ENCODE measurements at places on chromosomes 7 and 10.

DNA sequence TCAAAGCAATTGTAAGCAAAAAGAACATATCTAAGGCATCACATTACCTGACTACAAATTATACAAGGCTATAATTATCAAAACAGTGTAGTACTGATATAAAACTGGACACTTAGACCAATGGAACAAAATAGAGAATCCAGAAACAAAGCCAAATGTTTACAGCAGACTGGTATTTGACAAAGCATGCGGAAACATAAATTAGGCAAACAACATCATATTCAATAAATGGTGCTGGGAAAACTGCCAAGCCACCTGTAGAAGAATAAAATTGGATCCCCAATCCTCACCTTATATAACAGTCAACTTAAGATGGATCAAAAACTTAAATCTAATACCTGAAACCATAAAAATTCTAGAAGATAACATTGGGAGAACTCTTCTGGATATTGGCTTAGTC lies 240.8 kb upstream of the POM121L12 start:
- no peak for DNase-seq

DNA sequence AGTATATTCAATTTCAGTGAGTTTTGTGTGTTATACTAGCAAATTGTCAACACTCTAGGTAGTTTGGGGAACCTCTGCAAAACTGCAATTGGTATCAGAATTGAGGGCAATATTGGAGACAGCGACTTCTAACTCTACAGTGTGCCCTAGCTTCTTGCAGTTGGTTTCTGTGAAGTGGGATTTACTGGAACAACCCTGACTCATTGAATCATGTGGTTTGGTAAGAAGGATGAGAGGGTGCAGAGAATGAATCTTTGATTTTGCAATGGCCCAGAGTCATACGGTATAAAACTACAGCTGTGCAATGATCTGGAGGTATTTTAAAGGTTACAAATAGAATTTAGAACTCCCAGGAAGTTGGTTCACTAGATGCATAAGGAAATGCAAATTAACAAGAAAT lies 129.1 kb upstream of the PPP1R3A start:
- no peak for DNase-seq

DNA sequence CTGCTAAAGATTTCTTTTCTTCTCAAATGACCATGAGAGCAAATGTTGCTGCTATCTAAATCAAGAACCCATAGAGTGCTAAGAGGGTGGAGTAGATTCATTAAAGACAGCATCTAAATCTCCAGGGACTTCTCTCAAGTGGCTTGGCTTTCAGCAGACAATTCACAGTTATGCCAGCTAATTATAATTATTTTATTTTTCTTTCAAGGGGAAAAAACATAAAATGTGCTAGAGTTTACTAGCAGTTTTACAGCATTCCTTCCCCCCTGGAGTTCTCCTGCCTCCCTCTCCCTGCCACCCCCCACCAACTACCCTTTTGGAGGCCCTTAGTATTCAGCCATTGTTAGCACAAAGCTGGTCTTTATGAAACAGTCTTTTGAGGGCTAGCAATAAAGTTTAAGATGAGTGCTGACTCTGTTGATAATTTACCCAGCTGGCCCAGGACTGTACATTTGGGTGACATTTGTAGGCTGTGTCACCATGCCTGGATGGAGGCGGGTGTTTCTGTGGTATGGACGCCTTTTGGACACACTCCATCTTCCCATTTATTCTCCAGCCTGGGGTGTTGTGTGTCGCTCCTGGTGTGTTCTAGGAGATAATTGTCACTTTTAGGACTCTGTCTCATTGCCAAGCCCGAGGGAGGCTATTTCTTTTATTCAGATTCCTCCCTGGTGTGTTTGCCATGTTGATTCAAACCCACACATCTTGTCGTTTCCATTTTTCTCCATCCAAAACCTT lies 160.2 kb downstream of the CREB5 start:
- DNase-seq: no peak

GRCh38 chr7:18570890-18571478 lies 75.4 kb downstream of the HDAC9 start:
- DNase-seq: no peak

DNA sequence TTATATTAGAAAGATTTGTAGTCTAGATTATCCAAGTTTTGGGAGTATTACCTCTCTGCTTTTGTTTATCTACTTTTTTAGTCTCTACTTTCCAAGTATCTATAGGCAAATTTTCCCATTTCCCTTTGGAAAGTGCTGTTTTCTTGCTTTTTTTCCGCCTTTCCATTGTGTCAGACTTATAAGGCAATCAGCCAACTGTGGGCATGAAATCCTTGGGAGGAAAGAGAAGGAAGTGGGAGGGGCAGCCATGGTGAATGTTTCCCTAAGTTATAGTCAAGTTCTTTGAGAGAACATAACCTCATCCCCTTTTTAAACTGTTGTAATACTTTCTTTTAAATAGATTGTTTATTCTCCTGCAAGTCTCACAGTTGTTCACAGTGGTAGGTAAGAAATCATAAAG lies 52.6 kb downstream of the PTEN start:
- no peak for DNase-seq

DNA sequence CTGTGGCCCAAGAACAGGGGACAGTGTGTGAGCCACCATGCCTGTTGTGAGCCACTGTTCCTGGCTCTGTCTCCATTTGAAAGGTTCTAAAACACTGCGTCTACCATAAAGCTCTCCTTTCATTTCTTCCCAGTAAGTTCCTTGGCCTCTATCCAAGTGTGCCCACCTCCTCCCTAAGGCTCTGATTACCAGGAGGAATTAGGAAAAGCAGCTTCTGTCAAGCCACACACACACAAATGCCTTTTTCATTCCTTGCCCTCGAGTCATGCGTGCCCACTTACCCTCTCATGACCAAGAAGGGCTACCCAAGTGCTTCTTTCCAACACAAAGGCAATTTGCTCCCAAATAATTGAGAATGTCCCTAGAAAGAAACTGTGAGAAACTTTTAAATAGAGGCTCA lies 70.8 kb upstream of the PARD3 start:
- DNase-seq: no peak

DNA sequence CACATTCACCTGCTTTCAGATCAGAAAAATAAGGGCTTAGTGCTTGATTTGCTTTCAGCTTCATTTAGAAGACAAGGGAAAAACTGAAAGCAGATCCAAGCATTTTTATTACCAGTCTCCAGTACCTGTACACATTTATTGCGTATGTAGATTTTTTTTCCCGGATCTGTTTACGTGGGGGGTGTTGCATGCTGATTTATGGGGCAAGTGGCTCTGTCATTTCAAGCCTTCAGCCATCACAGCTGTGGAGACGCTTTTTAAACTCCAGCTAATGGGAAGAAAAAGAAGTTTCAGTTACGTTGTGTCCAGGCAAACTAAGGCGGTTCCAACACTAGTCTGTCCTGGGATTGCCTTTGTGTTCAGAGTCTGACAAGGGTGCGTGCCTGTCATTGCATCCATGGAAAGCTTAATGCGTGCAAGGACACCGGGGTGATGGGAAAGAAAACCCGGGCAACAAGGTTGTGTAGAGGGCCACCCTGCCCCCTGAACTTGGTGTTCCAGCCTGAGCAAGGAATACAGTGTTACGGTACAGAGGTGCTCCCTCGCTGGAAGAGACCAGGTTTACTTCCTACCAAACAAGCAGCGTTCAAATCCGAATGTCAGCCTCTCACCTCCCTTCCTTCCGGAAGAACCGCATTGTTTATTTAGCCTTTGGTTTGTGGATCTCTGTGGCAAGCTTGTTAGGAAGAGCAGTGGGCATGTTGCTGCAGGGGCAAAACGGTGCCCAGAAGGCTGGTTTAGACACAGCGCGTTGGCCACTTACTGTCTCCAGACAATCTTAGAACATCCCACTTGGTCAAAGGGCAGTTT lies 128.2 kb downstream of the FGFR2 start:
- DNase-seq: no peak
